Ovary (tissue), 10 donors: ENCODE measurements at places on chromosomes 12 and 14. TPM values are rescaled to one million over a fixed set of nuclear protein-coding genes. Genes with fewer than 3 reads are reported as not detected.

DNA sequence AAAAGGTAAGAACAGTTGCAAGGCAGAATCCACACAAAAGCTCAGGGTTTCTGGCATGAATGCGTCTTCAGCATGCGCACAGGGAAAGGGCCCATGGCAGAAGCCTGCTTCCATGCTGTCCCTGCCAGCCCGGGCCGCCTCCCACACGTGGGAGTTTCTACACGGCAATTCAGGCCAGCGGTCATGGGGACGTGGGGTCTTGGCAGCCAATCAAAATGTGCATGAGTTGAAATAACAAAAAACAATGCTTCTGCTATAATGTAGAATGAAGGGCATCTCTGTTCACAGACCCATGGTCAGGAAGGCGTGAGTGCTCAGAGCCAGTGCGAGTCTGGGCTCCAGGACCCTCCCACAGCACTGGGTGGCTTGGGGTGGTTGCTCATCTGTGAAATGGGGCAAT, 28.6 kb downstream of the AMN start:
- DNase-seq = peak; percentile 46

DNA sequence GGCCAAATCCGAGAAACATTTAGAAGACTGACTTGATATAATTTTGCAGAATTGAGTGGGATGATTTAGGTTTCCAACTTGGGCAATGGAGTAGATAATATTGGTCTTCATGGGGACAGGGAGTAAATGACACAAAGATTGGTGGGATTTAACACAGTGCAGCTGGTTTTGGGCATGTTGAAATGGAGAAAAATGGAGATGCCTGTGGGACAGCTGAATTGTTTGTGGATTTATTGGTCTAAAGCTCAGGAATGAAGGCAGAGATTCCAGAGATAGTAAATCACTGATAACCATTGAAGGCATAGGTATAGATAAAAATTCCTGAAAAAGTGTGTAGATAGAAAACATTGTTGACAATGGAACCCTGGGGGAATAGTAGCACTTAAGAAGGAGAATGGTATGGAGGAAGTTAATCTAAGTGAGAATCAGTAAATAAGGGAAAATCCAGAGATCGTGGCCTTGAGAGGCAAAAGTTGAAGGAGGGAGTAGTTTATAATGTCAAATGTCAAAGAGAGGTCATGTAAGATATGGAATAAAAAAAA, 120.9 kb upstream of the ATP2B1 start:
- no peak for DNase-seq

DNA sequence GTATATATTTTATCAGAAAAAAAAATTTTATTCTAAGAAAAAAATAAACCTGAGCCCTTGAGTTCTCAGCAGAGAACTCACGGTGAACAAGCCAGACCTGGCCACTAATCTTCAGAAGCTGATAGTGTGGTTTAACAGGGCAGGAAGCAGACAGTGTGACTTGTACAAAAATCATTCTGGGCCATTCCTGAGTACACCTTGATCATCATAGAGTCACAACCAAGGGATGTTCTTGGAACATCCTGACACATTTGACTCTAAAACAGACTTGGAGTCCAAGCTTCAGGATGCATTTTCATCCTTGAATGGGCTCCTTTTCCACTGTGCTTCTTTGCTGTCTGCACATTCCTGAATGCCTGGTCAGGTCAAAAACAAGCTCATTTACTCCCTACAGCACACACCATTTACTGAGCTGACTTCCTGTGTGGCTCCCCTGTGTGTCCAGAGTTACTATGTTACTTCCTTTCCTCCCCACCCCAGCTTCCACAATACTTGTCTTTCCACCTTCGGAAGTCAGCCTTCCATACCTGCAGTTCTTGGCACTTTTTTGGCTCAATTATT, 112.0 kb downstream of the ANO6 start:
- no peak for DNase-seq

DNA sequence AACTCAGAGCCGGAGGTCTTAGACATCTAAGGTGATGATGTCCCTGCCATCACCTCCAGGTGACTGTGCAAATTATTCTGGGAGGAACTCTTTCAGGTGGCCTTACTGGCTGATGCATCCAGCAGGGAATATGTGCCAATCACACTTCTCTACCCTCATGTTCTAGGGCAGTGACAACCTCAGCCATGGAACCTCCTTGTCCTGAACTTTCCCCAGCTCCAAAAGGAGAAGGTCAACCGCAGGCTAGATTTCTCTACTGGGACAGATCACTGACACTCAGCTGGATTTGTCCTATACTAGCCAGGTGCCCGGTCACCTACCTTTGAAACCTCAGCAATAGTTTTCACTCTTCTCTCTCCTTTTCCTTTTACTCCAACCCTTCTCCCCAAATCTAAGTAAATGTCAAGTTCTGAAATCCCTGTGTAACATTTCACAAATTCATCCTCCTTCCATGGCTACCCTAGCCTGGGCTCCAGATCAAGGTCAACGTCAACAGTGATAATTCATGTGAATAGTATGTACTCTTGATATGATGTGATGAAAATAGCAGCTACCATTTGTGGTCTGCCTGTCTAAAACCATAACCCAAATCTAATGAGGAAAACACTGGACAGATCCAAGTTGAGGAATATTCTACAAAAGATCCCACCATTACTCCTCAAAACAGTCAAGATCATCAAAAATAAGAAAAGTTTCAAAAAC, 115.0 kb upstream of the EGLN3 start:
- no peak for DNase-seq

GRCh38 chr14:92846162-92846897, 52.2 kb downstream of the GOLGA5 start:
- no peak for DNase-seq

GRCh38 chr14:60227291-60227690, 21.7 kb upstream of the PPM1A start:
- no peak for DNase-seq

DNA sequence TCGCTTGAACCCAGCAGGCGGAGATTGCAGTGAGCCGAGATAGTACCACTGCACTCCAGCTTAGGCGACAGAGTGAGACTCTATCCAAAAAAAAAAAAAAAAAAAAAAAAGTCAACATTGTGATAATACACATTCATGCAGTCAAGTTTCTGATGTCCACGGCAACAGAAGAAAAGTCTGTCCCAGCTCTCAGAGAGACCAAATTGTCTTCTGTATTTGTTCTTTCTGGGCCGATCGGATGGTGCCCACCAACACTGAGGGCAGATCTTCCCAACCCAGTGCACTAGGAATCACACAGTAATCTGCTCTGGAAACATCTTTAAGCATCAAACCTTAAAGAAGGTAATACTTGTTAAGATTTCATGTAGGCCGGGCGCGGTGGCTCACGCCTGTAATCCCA, 31.6 kb downstream of the EAPP start:
- no peak for DNase-seq

- DNase-seq = no peak
These were observed 22.7 kb upstream of the LTA4H start for GRCh38 chr12:96057986-96058553.

DNA sequence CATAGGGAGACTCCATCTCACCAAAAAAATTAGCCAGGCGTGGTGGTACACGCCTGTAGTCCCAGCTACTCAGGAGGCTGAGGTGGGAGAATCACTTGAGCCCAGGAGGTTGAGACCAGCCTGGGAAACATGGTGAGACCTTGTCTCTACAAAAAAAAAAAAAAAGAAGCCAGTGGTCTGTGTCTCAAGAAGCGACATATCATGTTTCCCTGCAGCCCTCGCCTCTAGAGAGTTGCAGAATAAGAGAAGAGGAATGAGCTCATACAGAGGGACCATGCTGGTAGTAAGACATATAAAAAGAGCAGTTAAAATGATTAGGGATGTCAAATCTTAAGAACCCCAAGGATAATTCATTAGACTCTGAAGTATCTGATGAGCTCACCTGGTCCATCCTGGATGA, 39.4 kb upstream of the BICDL1 start:
- no peak for DNase-seq

ANKRD33 gene
- total RNA-seq = not detected

KRT78 gene
- total RNA-seq = not detected

DHRS2 gene
- 3.1 TPM for total RNA-seq

TGFB3 gene
- 17.0 TPM for total RNA-seq

FAM222A gene
- total RNA-seq = 7.2 TPM

PRICKLE1 gene
- total RNA-seq = 35.2 TPM

TMEM132D gene
- not detected for total RNA-seq
